ENCODE measurements at places on chromosomes 11 and 22.

GRCh38 chr11:70899616-70900015 is 352.8 kb downstream of the SHANK2 start:
- no peak for DNase-seq

GRCh38 chr11:123630126-123630608 is 24.3 kb downstream of the SCN3B start:
- DNase-seq = no peak

DNA sequence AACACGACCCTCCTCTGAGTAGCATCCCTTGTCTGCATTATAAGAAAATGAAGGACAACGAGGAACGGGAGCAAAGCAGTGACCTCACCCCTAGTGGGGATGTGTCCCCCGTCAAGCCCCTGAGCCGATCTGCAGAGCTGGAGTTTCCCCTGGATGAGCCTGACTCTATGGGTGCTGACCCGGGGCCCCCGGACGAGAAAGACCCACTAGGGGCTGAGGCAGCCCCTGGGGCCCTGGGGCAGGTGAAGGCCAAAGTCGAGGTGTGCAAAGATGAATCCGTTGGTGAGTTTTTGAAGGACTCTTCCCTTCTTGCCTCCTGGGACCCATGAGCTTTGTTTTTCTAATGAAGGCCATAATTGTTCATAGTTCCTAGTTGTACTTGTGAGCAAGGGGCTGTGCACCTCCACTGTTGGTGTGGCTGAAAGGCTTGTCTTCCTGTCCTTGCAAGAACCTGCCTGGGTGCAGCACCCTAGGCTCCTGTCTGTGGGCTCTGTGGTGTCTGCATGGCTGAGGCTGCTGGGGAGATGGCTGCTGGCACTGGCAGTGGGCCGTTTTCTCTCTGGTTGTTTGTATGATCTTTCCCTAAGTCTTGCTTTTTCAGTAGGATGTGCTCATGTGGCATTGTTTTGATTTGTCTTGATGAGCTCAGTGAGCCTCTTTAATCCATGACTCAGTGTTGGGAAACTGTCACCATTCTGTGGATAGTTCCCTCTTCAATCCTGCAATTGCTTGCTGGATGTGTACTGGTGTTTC is 10.1 kb downstream of the DGCR8 start:
- DNase-seq = peak; percentile 16

DNA sequence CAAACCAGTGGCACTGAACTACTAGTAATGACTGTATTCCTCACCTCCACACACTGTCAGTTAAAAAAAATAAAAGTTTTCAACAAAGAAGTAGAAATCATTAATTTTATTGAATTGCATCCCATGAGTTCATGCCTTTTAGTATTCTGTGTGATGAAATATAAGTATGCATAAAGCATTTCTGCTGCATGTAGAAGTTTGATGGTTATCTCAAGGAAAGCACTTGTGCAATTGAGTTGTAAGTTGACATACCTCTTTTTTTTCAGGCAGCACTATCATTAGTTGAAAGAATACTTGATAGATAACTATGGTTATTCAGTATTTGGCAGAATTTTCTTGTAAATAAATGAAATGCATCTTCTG is 104.4 kb downstream of the STIM1 start:
- DNase-seq = no peak

DNA sequence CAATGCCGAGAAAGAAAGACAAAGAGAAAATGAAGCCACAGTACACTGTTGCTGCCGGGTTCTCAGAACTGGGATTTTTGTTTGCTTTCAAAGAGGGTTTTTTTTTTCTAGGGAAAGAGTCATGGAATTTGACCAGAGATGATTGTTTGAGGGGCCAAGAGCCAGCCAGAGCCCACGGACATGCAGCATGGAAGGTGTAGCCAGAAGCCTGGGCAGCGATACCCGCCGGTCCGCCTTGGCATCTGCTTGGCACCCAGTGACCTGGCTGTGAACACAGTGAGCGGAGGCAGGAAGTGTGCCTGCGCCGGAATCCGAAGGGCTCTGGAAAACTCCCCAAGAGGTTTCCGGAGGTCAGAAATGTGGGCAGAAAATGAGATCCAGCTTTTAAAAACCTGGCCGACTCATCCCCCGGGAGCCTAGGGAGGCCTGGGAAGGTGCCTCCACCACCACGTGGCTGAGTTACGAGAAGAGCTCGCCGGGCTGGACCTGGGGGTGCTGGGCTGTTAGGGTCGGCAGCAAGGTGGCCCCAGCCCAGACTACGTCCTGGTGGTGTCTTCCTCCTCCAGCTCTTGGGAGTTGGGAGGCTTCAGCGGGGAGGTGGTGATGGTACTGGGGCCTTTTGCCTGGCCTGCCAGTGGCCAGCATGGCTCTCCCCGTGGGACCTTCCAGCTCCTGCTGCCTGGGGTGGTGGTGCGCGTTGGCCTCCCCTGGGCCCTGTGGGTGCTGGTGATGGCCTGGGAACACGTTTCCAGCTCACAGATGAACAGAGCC is 61.6 kb upstream of the PPARA start:
- DNase-seq = peak; percentile 68

DNA sequence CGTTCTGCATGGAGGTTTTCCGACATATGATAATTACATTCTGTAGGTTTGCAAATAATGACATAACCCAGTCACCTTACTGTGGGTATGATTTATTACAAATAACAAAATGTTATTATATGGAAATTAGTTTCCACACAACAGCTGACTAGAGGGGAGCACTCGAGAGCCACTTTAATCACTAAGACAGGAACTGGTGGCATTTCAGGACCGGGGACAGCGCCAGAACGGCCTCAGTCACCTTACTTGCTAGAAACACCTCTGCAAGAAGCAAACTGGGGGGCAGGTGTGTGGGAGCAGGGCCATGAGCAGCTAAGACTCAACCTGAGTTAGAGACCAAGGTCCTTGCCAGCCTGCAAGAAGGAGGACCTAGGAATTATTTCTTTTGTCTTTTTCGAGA is 199.9 kb downstream of the DSCAML1 start:
- DNase-seq = no peak

Measured in AG09309 (cell line).